ENCODE measurements at places on chromosomes 13 and 19. TPM values are rescaled to one million over a fixed set of nuclear protein-coding genes. Genes with fewer than 3 reads are reported as not detected.

GRCh38 chr19:10554760-10555609 lies 10.8 kb downstream of the KRI1 start:
- no peak for DNase-seq
- H3K4me3 ChIP-seq, result no peak overlapping the region
- no peaks in the 10 kb centered on the region for H3K27me3 ChIP-seq
- H3K4me1 ChIP-seq, result no peaks in the 10 kb centered on the region
- peaks cover 44% of the 10 kb centered on the region for H3K36me3 ChIP-seq
- no peak overlapping the region for H3K27ac ChIP-seq

DNA sequence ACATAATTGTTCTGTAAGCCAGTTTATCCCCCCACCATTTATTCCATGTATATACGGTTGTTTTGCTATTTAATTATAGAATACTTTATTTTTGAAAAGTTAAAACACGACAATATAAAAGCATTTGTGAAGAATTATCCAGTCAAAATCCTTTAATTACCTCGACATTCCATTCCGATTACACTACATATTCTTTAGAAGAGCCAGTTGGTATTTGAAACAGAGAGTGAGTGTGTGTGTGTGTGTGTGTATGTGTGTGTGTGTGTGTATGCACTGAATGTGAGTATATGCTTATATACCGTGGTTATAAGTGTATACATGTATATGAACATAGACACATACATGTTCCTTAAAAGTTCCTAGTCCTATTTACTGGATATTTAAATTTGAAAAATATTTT lies 87.8 kb upstream of the KLF5 start:
- H3K4me1 ChIP-seq, result peaks cover 12% of the 10 kb centered on the region
- DNase-seq, result no peak
- H3K27ac ChIP-seq, result no peak overlapping the region
- no peak overlapping the region for H3K4me3 ChIP-seq
- no peaks in the 10 kb centered on the region for H3K27me3 ChIP-seq

TUBB4A gene
- total RNA-seq, result 2.3 TPM

PCDH20 gene
- total RNA-seq, result 0.46 TPM

PRDX2 gene
- total RNA-seq, result 86.2 TPM

GRCh38 chr19:35623327-35624010 lies 5.4 kb upstream of the RBM42 start:
- no peaks in the 10 kb centered on the region for H3K27me3 ChIP-seq
- no peak overlapping the region for H3K4me3 ChIP-seq
- no peaks in the 10 kb centered on the region for H3K36me3 ChIP-seq
- no peaks in the 10 kb centered on the region for H3K4me1 ChIP-seq

TMEM59L gene
- total RNA-seq, result 0.92 TPM

CACNG7 gene
- not detected for total RNA-seq

GRCh38 chr19:8642561-8642960 lies 12.1 kb downstream of the NFILZ start:
- no peaks in the 10 kb centered on the region for H3K4me1 ChIP-seq
- H3K36me3 ChIP-seq, result no peaks in the 10 kb centered on the region
- DNase-seq, result no peak
- H3K27ac ChIP-seq, result no peak overlapping the region

- no peak for DNase-seq
- H3K27me3 ChIP-seq, result no peaks in the 10 kb centered on the region
- H3K4me1 ChIP-seq, result no peaks in the 10 kb centered on the region
These were observed 4.0 kb upstream of the EPN1 start for GRCh38 chr19:55671054-55671378.

CABP5 gene
- total RNA-seq, result not detected
